ENCODE measurements at places on chromosomes 6 and 20.

- DNase-seq = no peak
Measured at GRCh38 chr6:112663698-112664097, 316.6 kb downstream of the RFPL4B start.

- DNase-seq = no peak
Measured at GRCh38 chr6:25253351-25253750, 25.8 kb upstream of the CARMIL1 start.

GRCh38 chr6:48188158-48188557 lies 77.2 kb upstream of the PTCHD4 start:
- DNase-seq = no peak

DNA sequence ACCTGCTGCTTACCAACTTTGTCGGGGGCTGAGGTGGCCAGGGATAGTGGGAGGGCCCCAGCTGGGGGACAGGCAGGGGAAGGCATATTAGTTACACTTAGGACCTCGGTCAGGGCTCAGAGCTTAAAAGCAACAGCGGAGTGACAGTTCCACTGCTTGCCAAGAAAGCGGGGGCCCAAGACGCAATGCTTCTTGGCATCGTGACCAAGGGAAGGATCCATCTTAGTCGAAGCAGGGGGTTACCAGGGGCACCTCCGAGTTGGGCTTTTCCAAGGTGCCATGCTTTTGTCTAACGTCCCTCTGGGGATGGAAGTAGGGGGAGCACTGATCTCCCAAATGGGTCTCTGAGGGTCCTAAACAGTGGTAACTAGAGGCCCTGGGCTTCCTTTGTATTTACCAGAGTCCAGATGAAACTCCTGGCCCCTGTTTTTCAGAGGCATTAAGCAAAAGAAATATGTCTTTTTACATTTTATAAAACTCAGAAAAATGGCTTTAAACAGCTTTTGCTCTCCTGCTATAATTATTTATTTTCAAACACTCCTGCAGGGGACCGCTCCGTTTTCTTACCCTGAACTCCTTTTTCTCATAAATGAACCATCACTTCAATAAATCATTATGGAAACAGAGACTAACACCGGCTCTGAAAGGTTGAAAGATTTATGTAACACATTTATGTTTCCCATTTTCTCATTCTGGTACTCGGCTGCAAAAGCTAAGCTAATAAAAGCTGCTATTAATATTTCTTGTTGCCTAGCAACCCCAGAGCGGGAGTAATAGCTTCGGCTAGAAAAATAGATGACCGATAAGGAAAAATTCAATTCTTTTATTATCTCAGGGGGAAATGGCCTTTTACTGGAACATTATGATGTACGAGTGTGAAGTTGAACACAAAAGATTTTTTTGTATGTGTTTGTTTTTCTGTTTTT lies 100.4 kb downstream of the TOX2 start:
- DNase-seq = no peak

DNA sequence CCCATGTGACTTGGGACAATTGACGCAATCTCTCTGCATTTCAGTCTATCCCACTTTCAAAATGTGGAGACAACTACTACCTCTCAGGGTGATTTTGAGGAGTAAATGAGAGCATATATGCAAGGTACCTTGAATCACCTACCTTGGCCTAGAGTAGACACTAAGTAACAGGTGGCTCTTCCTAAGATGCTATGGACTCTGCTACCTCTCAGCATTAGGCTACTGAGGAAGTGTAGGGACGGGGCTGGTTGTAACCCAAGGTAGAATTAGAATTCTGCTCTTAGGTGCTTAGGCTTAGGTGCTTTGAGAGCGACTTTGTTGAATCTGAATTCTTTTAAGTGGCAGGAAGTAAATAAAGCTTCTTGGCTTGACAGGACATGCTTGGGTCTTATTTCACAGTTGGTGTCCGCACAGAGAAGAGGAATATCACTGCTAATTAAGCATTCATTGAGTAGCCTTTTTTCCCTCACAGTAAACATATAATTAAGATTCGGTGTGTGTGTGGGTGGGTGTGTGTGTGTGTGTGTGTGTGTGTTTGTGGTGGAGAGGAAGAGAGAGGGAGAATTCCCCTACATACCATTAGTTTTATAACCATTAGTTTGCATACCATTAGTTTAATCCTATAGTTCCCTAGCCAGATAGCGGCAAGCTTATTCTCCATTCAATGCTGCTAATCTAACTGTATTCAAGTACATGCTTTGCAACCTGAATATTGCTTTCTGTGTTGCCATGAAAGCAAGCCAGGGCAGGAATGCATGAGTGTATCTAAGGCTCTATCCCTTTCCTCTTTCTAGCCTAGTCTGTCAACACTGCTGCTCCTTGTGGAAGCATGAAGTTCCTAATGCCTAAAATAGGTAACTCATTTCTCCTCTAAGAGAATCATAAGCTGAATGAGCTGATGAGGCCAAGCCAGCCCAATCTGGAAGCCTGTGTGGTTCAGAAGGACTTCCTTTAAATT lies 112.5 kb downstream of the IPCEF1 start:
- DNase-seq = no peak

DNA sequence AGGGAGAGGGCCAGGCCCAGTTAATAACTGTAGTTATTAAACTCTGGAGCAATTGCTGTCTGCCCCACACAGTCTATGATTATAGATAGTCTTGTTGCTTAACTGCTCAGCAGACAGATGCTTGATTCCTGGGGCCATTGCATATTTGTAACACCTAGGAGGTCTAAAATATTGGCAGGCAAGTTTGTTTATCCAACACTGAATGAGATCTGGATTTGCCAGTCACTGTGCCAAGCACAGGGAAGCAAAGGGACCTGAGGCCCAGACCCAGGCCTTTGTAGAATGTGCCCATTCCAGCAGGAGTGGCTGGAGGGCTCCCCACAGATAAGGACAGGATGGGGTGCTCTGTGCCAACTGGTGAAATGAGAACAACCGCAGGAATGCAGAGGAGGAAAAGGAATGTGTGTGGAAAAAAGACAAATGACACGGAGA lies 17.6 kb upstream of the ENTPD6 start:
- no peak for DNase-seq

GRCh38 chr20:33947709-33948295 lies 45.9 kb upstream of the RALY start:
- DNase-seq = peak; percentile 73

DNA sequence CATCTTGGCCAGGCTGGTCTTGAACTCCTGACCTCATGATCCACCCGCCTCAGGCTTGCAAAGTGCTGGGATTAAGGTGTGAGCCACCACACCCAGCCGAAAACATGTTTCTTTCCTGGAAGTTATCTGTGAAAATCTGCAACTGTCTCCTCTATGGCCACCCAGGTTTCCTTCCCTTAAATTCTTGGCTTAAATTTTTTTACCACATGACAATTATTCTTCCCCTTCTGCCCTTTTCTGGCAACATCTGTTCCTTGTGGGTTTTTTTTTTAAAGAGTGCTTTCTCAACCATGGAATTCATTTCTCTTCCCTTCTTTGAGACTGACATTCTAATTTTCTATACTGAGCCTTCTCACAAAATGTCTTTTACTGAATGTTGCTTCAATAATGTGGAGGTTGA lies 59.6 kb downstream of the DOK5 start:
- DNase-seq = no peak

Data from HuH-7 (cell line).